Aorta (tissue), 5 donors: ENCODE measurements at places on chromosomes 5 and 9. TPM values are rescaled to one million over a fixed set of nuclear protein-coding genes. Genes with fewer than 3 reads are reported as not detected.
A peak's percentile ranks its signal among the peaks of the same experiment; 100 is the strongest.

PCDHGA8 gene
- total RNA-seq: 6.8 TPM

IGFBPL1 gene
- total RNA-seq: 27.8 TPM

IFNK gene
- not detected for total RNA-seq

LMX1B gene
- total RNA-seq: 1.6 TPM

ESM1 gene
- total RNA-seq: 0.49 TPM

- DNase-seq: peak; percentile 64
Measured at GRCh38 chr9:123339666-123340510, 16.1 kb upstream of the CRB2 start.

DNA sequence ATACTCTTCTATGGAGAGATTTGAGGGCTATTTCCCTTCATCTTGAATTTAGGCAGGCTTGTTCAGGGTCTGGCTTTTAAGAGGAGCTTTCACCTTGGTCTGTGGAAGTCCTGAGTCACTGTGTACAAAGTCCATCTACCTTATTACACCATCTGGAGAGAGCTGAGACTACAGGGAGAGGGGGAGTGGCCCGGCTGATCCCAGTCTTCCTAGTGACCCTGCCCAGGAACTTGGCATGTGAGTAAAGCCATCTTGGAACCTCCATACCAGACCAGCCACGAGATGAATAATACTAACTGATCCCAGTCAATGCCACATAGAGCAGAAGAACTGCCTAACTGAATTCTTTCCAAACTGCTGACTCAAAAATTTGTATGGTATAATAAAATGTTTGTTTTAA is 8.4 kb upstream of the IL6ST start:
- no peak for DNase-seq

GRCh38 chr5:32314658-32315057 is 1.9 kb upstream of the MTMR12 start:
- no peak for DNase-seq

GRCh38 chr5:148858106-148858505 is 31.7 kb downstream of the ADRB2 start:
- DNase-seq: no peak

DNA sequence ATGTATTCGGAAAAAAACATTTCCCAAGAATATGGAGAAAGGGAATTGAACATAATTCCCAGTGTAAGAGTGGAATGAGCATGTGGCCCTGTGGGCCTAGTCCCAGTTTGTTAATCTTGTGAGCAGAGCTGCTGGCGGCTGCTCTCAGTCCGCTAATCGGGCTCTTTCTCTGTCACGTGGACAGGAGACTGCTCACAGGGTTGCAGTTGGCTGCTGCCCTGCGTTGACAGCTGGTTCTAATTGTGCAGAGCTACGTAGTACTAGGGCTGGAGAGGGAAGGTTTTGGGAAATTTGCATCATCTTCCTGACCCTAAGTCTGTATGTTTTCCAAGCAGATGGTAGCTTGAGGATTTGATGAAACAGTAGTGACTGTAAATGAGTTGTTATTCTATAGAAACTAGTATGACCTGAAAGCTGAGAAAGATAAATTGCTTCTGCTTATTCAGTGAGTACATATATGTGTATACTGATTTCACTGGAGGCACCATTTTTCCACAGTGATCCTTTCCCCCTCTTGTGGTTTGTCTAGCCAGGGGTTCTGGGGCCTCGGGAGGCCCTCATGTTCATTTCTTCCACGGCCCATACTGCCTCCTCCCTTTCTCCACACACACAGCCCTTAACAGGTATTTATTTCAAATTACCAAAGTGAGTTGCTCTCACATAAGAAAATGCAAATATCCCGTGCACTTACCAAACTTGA is 100.6 kb downstream of the ANGPTL2 start:
- peak; percentile 92 for DNase-seq

GRCh38 chr5:143874312-143874711 is 62.4 kb downstream of the HMHB1 start:
- DNase-seq: no peak

GRCh38 chr9:504921-505740 is 290.5 kb downstream of the DOCK8 start:
- DNase-seq: peak; percentile 79

DNA sequence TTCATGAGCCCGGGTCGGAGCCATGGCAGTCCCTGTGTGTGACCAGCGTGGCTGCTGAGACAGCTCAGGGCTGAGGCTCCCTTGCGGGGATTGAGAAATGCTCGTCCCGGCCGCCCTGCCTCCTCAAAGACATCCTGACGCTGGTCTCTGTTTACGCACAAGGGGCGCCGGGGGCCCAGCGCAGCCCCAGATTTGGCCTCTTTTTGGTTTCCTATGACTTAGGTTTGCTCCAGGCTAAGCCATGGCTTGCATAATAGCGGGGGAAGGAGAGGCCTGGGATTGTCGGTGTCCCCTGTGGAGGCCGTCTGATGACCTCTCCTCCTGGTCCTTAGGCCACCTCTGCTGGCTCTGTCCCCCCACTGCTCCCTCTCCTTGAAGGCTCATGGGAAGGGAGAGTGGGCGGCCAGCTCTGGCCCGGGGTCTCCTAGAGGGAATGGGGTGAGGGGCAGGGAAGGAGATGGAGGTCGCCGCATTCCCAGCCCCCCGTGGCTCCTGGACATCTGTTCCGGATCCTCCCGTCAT is 3.5 kb downstream of the LAMC3 start:
- DNase-seq: peak; percentile 74

DNA sequence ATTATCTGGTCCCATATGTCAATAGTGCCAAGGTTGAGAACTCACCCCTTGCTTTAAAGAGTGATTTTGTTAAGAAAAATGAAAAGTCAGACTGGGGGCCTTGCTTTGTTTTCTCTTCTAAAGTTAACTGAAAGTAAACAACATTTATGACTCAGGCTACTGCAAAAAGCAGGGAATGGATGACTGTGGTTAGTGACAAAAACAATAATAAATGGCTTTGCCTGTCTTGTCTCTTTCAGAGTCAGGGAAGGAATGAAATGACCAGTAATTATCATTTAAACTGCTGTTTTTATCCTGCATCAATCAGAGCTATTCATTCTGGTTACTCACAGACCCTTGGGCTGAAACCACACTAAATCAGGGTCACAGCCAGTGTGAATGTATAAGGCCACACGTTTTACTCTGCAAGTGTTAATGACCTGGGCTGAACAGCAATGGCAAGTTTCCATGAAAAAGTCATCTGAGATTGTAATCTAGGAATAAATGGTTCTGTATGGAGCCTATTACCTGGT is 112.2 kb downstream of the ZNF608 start:
- no peak for DNase-seq
